Esophagus muscularis mucosa (tissue), 4 donors: ENCODE measurements at places on chromosomes 4 and X. TPM values are rescaled to one million over a fixed set of nuclear protein-coding genes. Genes with fewer than 3 reads are reported as not detected.

DNA sequence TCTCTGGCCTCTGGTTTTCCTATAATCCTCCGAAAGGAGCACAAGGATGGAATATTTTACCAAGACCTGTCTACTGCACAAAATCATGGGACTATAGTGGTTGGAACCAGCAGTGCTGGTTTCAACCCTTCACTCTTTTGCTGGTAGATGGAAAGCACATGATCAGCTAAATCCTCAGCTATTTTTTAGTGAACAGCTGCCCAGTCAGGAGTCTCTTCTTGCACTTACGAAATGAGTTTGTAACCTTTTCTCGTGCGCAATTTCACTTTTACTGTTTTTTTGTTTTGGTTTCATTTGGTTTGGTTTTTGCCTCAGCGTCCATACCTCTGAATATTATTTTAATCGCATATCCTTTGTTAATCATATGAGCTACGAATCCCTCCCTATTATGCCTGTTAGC, 418.5 kb upstream of the CPEB2 start:
- H3K4me3 ChIP-seq, result no peak overlapping the region
- H3K27me3 ChIP-seq, result no peaks in the 10 kb centered on the region
- no peak for DNase-seq
- no peaks in the 10 kb centered on the region for H3K36me3 ChIP-seq

The RLIM gene
- total RNA-seq, result 27.2 TPM

- H3K27ac ChIP-seq, result no peak overlapping the region
- DNase-seq, result no peak
- H3K36me3 ChIP-seq, result no peaks in the 10 kb centered on the region
- no peaks in the 10 kb centered on the region for H3K4me1 ChIP-seq
Measured at GRCh38 chr4:112550728-112551127, 34.7 kb upstream of the NEUROG2 start.

GRCh38 chr4:69744157-69744478, 16.3 kb downstream of the SULT1B1 start:
- no peaks in the 10 kb centered on the region for H3K27me3 ChIP-seq
- no peak overlapping the region for H3K27ac ChIP-seq
- H3K4me1 ChIP-seq, result no peaks in the 10 kb centered on the region
- no peaks in the 10 kb centered on the region for H3K36me3 ChIP-seq

The GLOD5 gene
- total RNA-seq, result not detected

The USP17L12 gene
- not detected for total RNA-seq

DNA sequence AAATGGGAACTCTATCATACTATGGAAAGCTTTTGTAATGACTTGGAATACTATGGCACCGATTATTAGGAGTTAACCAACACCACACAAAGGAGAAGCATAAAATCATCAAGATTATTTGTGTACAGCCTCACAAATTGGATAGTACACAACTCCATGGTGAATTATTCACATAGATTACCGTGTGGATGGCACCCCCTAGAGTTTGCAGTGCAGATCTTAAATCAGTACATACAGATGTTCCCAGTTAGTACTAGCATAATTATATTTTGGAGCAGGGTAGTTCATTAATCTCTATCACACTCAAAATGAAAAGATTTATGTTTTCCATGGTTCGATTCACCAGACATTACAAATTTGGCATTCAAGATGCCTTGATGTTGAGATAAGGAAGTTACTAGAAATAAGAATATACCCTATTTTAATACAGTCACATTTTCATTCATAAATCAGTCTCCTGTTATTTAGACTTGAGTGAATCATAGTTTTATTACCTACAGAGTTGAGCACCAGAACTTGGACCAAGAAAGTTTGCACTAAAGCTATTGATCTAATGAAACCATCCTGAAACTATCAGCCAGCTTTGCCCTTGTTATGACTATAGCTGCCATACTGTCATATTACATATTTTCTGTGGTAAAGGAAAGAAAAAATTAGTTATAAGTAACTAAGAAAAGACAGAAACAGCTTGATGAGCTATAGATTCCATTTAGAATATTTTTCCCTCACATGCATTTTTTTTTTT, 531.8 kb downstream of the GLUD2 start:
- no peaks in the 10 kb centered on the region for H3K27me3 ChIP-seq
- H3K4me1 ChIP-seq, result no peaks in the 10 kb centered on the region
- no peak overlapping the region for H3K4me3 ChIP-seq
- H3K27ac ChIP-seq, result no peak overlapping the region
